GM23338 (cell line): ENCODE measurements at places on chromosomes 6 and 20.

DNA sequence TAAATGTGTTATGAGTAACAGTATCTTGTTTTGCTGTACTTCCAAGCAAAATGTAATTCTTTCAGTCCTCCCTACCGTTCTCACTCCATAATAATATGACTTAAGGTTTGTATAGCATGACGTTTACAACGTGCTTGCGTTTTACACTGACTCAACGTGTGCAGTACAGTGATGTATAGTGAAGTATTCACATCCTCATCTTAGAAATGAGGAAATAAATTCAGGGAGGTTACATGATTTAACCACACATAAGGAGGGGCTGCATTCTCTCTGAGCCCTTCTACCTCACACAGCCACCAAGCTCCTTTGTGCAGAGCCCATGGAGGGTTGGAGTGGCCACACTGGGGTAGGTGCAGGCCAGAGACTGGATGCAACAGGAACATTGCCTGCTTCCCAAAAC, 164.5 kb downstream of the MTHFD1L start:
- H3K27ac ChIP-seq, result peak overlapping the region; percentile 39; the same call in 1 of the 2 replicates
- H3K27me3 ChIP-seq, result no peaks in the 10 kb centered on the region
- DNase-seq, result no peak
- no peaks in the 10 kb centered on the region for H3K4me1 ChIP-seq
- no peak overlapping the region for H3K4me3 ChIP-seq

GRCh38 chr20:34907616-34908469, 31.4 kb downstream of the ACSS2 start:
- no peaks in the 10 kb centered on the region for H3K27me3 ChIP-seq
- 0 out of 2 replicates have a peak overlapping the region, but pooled peaks have one; percentile 45 for H3K27ac ChIP-seq
- no peaks in the 10 kb centered on the region for H3K4me1 ChIP-seq
- no peak overlapping the region for H3K4me3 ChIP-seq
- no peak for DNase-seq

GRCh38 chr6:106084989-106085691, 996 bp upstream of the PRDM1 start:
- peaks cover 25% of the 10 kb centered on the region for H3K4me1 ChIP-seq
- H3K36me3 ChIP-seq, result no peaks in the 10 kb centered on the region
- no peak overlapping the region for H3K27ac ChIP-seq
- DNase-seq, result peak; percentile 39
- H3K27me3 ChIP-seq, result peaks cover 35% of the 10 kb centered on the region

- DNase-seq, result no peak
- H3K27me3 ChIP-seq, result no peaks in the 10 kb centered on the region
- no peak overlapping the region for H3K4me3 ChIP-seq
- H3K36me3 ChIP-seq, result no peaks in the 10 kb centered on the region
- H3K27ac ChIP-seq, result no peak overlapping the region
- no peaks in the 10 kb centered on the region for H3K4me1 ChIP-seq
Observed at GRCh38 chr6:55299286-55299985, 27.8 kb upstream of the GFRAL start.

GRCh38 chr6:43228951-43229802, at the start of gene DNPH1:
Gene DNPH1, minus strand, starts transcription at chr6:43229481. Its CDS starts 25 bp downstream, at chr6:43229456.
- H3K36me3 ChIP-seq, result no peaks in the 10 kb centered on the region
- H3K4me1 ChIP-seq, result 0 out of 2 replicates have a peak, but pooled peaks cover 4% of the 10 kb centered on the region
- DNase-seq, result peak; percentile 87
- no peak within 1 kb of the TSS for H3K27ac ChIP-seq
- H3K4me3 ChIP-seq, result peak within 1 kb of the TSS; percentile 77

DNA sequence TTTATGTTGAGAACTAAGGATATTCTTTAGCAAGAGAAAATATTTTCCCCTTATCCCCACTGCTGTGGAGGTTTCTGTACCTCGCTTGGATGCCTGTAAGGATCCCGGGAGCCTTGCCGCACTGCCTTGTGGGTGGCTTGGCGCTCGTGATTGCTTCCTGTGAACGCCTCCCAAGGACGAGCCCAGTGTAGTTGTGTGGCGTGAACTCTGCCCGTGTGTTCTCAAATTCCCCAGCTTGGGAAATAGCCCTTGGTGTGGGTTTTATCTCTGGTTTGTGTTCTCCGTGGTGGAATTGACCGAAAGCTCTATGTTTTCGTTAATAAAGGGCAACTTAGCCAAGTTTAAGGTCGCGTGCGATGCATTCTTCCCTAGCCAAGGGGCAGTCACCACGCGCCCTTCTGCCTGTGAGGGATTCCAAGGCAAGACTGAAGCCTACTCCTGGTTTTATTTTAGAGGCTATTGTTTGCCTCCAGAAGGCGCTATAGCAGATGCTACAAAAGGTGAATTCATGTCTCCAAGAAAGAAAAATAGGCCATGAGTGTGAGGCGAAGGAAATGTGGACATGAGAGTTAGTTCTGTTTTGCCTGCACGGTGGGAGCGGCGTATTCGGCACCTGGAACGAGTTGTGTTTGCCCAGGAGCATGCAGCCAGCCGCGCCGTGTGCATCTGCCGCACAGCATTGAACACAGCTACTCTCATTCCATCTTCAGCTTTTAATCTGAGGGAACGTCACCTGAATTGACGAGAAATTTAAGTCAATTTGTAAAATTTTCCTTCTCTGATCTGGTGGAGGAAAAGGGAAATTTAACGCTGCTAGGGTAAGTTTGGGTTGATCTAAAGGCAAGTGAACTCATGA, 40.3 kb upstream of the IRF4 start:
- peak; percentile 49 for DNase-seq
- no peaks in the 10 kb centered on the region for H3K4me1 ChIP-seq
- no peaks in the 10 kb centered on the region for H3K27me3 ChIP-seq
- no peak overlapping the region for H3K4me3 ChIP-seq
- H3K27ac ChIP-seq, result no peak overlapping the region
- peaks cover 7% of the 10 kb centered on the region for H3K36me3 ChIP-seq

DNA sequence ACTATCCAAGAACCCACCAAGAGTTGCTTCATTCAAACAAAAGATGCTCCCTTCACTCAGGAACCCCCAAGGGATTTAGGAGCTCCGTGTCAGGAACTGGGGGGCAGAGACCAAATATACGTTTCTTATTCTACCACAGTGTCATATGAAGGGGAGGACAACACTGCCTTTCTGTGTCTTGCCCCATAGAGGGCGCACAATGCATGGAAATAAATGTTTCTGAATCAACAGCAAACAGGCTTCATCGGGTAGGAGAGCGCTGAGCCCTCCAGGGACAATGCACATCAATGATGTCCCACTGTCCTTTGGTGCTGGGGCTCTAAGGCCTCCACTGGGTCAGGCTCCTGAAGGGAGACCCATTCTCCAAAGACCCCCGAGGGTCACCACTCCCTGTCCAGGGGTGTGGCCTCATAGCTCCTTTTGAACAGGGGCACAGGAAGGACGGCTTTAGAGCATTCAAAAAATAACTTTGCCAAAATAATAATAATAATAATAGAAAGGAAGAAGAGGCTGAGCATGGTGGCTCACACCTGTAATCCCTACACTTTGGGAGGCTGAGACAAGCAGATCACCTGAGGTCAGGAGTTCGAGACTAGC, 31.1 kb downstream of the PLG start:
- peak; percentile 82 for DNase-seq
- H3K36me3 ChIP-seq, result no peaks in the 10 kb centered on the region
- H3K4me3 ChIP-seq, result no peak overlapping the region
- H3K27ac ChIP-seq, result no peak overlapping the region
- no peaks in the 10 kb centered on the region for H3K4me1 ChIP-seq

DNA sequence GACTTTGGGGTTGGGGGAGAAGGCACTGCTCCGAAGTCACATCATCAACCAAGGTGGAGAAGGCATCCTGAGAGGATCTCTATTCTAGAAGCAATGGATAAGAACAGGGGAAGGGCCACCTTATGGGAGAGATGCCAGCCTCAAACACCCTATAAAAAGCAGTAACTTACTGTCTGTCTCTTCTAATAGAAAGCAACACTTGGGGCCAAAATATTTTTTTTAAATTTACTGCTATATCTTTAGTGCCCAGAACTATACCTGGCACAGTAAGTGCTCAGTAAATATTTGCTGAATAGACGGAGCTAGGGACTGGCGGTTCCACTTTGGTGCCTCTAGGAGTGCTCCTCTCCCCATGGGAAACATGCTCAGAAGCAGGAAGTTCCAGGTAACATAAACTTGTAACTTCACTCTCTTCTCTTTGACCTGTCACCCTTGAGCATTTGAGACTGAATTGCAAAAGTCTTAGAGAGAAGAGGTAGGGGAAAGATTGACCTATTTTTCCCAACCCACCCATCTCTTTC, 807 bp upstream of the OTOR start:
- H3K36me3 ChIP-seq, result no peaks in the 10 kb centered on the region
- no peaks in the 10 kb centered on the region; the same call in 1 of the 2 replicates for H3K4me1 ChIP-seq
- no peak overlapping the region for H3K27ac ChIP-seq
- no peak overlapping the region for H3K4me3 ChIP-seq
- peak; percentile 57 for DNase-seq
- H3K27me3 ChIP-seq, result no peaks in the 10 kb centered on the region

GRCh38 chr6:127023001-127023778, 95.3 kb upstream of the RSPO3 start:
- H3K27ac ChIP-seq, result no peak overlapping the region
- H3K36me3 ChIP-seq, result no peaks in the 10 kb centered on the region
- no peaks in the 10 kb centered on the region for H3K27me3 ChIP-seq
- H3K4me1 ChIP-seq, result no peaks in the 10 kb centered on the region
- H3K4me3 ChIP-seq, result no peak overlapping the region
- DNase-seq, result no peak

- peak overlapping the region; percentile 15; the same call in 1 of the 2 replicates for H3K4me3 ChIP-seq
- peak; percentile 33 for DNase-seq
- H3K36me3 ChIP-seq, result no peaks in the 10 kb centered on the region
- peaks cover 85% of the 10 kb centered on the region for H3K4me1 ChIP-seq
Observed at GRCh38 chr6:143747347-143747842, 69.6 kb downstream of the PHACTR2 start.

GRCh38 chr6:168343239-168344150, 23.9 kb upstream of the DACT2 start:
- no peak for DNase-seq
- H3K4me1 ChIP-seq, result no peaks in the 10 kb centered on the region
- no peaks in the 10 kb centered on the region for H3K36me3 ChIP-seq
- H3K27me3 ChIP-seq, result no peaks in the 10 kb centered on the region
- no peak overlapping the region for H3K4me3 ChIP-seq
- H3K27ac ChIP-seq, result no peak overlapping the region

GRCh38 chr6:13305288-13305687, 23.0 kb downstream of the TBC1D7 start:
- no peak overlapping the region for H3K27ac ChIP-seq
- H3K27me3 ChIP-seq, result no peaks in the 10 kb centered on the region
- no peaks in the 10 kb centered on the region for H3K4me1 ChIP-seq
- no peak for DNase-seq

GRCh38 chr6:156963712-156964700, 186.8 kb downstream of the ARID1B start:
- no peak overlapping the region for H3K4me3 ChIP-seq
- peaks cover 66% of the 10 kb centered on the region for H3K4me1 ChIP-seq
- no peaks in the 10 kb centered on the region for H3K27me3 ChIP-seq
- H3K27ac ChIP-seq, result no peak overlapping the region

DNA sequence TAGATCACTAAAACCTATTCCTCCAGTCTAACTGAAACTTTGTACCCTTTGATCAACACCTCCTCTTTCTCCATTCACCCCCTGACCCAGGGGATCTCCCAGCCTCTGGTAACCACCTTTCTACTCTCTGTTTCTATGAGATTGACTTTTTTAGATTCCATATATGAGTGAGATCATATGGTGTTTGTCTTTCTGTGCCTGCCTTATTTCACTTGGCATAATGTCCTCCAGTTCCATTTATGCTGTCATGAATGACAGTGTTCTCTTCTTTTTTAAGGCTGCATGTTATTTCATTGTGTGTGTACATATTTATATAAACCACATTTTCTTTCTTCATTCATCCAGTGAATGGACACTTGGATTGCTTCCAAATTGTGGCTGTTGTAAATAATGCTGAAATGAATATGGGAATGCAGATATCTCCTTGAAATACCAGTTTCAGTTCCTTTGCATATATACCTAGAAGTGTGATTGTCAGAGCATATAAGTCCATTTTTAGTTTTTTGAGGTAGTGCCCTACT, 57.7 kb downstream of the DHX35 start:
- no peaks in the 10 kb centered on the region for H3K27me3 ChIP-seq
- H3K4me1 ChIP-seq, result no peaks in the 10 kb centered on the region
- no peak overlapping the region for H3K4me3 ChIP-seq
- peaks cover 47% of the 10 kb centered on the region for H3K36me3 ChIP-seq
- no peak for DNase-seq

DNA sequence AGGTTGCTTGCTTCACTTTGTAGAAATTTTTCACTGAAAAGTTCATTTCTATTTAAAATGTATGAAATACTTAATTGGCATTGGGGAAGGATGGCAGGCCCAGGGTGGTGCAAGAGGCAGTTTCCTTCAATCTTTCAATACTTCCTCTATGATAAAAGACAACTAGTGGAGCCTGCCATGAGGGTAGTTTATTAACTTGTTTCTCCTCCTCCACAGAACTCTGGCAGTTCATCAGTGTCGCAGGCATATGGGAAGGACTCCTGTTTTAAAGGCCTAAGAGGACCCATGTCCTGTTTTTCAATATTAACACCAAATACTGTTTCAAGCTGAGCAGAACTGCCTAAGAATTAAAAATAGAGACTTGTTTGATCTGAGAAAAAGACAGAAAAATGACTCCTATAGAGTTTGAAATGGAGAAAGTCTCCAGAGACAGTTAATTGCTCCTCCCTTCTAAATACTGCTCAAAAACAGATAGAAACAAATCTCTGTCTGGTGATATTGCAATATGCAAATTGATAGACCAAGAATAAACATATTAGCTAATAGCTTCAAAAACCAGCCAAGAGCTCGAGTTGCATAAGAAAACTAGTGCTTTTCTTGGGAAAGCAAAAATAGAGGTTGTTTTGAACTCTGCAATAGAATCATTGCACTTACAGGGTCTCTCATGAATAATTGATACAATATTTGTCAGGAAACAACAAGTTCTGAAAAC, 665.7 kb upstream of the SLC35B3 start:
- no peak for DNase-seq
- H3K4me3 ChIP-seq, result no peak overlapping the region
- no peaks in the 10 kb centered on the region for H3K36me3 ChIP-seq
- H3K27me3 ChIP-seq, result no peaks in the 10 kb centered on the region
- no peak overlapping the region for H3K27ac ChIP-seq

DNA sequence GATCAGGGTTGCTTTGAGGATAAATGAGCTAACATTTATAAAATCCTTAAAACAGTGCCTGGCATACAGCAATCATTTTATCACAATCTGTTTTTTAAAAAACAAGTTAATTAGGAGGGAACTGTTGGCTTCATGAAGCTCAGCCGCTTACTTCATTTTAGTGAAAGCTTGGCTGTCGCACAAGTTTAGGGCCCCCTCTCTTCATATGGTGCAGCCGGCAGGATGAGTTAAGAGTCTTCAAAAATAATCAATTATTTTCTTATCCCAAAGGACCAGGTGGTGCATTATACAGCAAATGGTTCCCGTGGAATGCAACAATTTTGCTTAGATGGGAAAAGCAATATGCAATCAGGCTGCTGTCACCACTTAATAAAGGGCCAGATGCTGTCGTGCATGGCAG, 57.4 kb upstream of the PROKR2 start:
- H3K4me3 ChIP-seq, result no peak overlapping the region
- H3K36me3 ChIP-seq, result no peaks in the 10 kb centered on the region
- no peaks in the 10 kb centered on the region for H3K4me1 ChIP-seq
- H3K27ac ChIP-seq, result no peak overlapping the region
- no peak for DNase-seq
